Right cardiac atrium (tissue), 5 donors: ENCODE measurements at places on chromosomes 6 and 20. TPM values are rescaled to one million over a fixed set of nuclear protein-coding genes. Genes with fewer than 3 reads are reported as not detected.

DNA sequence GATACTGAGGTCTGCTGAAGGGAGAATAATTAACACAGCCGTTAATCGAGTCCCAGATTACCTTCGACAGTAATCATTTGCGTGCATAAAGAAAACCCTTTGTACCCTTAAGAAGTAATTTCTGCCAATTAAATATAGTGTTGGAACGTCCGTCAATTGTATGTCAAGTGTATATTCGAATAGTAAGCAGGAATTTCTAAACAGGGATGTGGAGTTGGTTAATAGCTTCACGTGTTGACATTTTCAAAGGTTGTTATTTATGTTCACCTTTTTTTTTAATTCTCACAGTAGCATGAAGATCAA lies 798 bp upstream of the SNAP91 start:
- DNase-seq, result no peak

Gene FOXC1
- polyA plus RNA-seq, result 7.2 TPM

GRCh38 chr20:53788253-53789022 lies 194.8 kb upstream of the ZNF217 start:
- no peak for DNase-seq

DNA sequence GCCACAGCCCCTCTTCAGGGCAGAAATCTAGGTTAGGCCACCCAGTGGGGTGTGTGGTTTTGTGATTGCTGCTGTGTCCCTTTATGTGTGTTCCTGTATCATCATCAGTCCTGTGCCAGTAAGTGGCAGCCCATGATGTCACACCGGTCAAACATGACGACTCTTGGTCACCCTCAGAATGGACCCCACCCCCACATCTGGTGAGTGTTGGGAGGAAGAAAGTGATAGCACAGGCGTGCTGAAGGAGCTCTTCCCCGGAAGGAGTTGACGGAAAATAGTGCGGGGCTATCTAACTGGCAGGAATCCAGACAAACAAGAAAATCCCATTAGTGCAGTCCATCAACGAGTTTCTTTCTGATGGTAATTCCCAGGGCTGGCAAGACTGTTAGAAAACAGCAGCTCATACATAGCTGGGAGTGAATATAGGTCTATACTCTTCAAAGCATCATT lies 33.4 kb upstream of the IL17A start:
- no peak for DNase-seq

DNA sequence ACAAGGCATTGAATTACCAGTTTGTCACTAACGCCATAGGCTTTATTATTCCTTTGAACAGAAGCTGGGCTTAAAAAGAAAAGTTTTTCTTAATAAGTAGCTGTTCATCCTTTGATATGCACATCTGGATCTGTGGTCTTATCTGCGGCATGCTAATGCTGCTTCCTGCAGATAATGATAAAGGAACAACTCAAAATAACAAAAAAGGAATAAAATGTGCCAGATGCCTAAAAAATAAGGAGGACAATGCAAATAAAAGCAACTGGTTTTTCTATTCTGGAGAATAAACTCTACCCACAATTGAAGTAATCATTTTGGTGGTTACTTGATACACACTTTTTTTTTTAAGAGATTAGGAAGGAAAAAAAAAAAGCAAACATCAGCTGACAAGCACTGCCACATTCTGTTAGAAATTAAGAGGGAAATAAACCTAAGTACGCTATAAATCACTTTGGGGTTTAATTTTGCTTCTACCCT lies 156.8 kb upstream of the SALL4 start:
- DNase-seq, result no peak
